ENCODE measurements at places on chromosomes 7 and 10. TPM values are rescaled to one million over a fixed set of nuclear protein-coding genes. Genes with fewer than 3 reads are reported as not detected.

GRCh38 chr7:480531-481218 lies 39.0 kb downstream of the PDGFA start:
- DNase-seq = no peak

GRCh38 chr10:99449023-99449422 lies 18.6 kb upstream of the GOT1 start:
- DNase-seq = no peak

The AGR3 gene
- not detected for total RNA-seq

The TMEM26 gene
- total RNA-seq = 0.23 TPM

DNA sequence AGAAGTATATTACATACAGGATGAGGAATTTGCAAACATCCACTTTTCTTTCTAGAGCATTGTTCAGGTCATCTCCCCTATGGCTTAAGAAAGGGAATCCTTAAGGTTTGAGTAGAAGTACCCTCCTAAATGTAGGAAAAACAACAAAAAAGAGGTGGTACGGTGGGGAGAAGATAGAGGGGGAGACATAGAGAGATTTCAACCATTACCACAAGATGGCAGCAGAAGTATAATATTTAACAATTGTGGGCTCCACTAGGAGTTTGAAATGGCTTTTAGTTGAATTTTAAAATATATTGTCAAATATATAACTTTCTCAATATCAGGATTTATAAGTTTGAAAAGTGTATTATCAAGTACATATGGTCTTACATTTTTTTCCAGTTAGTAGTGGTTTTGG lies 72.7 kb upstream of the PRKG1 start:
- DNase-seq = no peak

- no peak for DNase-seq
These were observed 218.2 kb upstream of the AOAH start for GRCh38 chr7:36942541-36942940.

DNA sequence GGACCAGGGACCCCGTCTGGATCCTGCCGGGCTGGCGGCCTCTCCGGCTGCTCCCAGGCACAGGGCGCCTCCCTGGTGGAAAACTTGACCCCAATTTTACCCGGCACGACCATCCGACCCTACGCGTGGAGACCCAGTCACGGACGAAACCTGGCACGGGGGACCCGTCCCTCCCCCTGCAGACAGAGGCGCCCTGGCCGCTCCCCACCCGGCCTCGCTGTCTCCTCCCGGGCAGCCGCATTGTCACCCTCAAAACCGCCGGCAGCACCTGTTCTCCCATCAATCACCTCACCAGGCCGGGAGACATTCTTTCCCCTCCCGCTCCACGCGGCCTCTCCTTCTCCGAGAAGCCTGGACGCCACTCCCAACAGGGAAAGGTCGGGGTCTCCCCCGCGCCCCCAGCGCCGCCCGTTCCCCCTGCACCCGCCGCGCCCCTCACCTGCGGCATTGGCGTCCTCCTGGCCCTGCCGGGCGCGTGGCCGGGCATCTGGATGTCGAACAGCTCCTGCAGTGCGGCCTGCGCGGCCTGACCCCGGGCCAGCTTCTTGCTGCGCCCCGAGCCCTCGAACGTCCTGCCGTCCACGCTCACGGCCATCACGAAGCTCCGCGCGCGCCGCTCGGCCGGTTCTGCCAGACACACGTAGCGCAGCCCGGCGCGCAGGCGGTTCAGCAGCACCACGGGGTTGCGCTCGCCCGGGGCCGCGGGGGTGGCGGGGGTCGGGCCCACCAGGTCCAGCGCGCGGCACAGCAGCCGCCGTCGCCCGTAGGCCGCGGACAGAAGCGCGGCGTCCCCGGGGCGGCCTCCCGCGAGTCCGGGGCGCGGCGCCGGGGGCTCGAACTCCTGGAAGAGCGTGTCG lies 306.6 kb downstream of the WDR37 start:
- DNase-seq = no peak

Measured in epithelial cell of proximal tubule (primary cell).